ELF-1 (cell line): ENCODE measurements at places on chromosomes 1 and 21.

DNA sequence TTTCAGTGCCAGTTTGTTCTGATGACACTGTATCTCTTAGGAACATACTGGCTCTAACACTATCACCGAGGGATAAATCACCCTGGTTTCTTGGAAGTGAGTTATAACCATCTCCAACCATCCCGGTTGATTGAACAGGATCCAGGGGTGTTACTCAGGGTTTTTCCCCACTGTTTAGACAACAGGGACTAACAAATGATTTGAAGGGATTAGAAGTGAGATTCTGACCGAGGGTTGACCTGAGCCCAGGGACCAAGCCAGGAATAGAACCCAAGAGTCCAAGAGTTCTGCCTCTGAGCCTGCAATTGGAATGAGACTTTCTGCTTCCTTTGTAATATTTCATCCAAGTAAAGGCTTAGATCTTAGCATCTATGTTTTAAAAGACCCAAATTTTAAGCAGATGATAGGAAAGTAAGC is 154.0 kb downstream of the DHRS3 start:
- DNase-seq, result no peak

GRCh38 chr1:201465698-201466290 is 3.2 kb downstream of the PHLDA3 start:
- no peak for DNase-seq

GRCh38 chr1:47436979-47437446 is 831 bp upstream of the FOXD2 start:
- DNase-seq, result no peak

- DNase-seq, result peak; percentile 41
Measured at GRCh38 chr1:93079685-93080141, 630 bp downstream of the MTF2 start.

DNA sequence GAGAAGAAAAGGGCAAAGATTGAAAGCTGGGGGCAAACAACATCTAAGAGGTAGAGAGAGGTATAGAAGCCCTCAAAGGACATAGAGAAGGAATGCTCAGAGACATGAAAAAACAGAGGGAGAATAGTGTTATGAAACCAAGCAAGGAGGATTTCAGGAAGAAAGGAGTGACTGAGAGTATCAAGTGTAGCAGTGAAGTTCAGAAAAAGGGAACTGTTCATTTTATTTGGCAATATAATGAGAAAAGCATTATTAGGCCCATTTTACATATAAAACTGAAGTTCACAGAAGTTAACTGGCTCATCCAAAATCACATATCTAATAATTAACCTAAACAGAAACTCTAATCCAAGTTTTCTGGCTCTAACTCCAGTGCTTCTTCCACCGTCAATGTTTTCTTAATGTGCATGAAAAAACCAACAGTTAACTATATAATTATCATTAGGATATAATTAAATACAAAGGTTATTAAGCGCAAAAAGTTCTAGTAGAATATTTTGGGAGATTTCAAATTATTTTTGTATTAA is 17.7 kb downstream of the NEXN start:
- DNase-seq, result no peak

DNA sequence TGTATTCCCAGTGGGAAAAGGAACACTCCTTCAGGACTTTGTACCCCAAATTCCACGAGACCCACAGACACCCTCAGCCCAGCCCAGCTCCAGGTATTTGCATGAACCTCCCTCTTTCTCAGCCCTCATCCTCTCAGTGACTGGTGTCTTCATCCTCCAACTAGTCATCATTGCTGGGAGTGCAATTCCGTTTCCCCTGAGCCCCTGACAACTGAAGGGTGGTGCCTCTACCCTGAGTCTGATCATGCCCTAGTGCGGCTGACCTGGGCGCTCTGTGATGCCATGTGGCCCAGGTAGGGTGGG is 3.8 kb upstream of the ZNF692 start:
- DNase-seq, result no peak

- peak; percentile 85 for DNase-seq
Measured at GRCh38 chr1:52141513-52142219, at the start of gene ZFYVE9. ZFYVE9 (plus strand) TSS chr1:52142089; CDS start chr1:52233207, 91,118 bp downstream.

DNA sequence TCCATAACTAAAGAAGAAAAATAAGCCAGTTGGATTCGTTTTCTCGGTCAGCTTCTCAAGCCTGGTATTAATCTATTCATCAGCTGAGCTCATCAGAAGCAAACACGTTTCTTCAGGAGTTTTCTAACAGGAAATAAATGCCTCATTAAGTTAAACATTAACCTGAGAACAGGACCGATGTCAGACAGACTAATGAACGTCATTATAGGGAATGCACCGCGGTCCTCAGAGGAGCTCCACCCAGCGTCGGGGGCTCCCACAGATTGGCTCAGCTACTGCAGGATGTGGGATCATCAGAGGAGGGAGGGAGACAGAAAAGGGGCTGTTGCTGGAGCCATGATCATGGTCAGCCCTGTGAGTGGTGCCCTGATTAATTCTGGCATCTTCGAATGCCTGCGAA is 615.4 kb downstream of the PTPRU start:
- DNase-seq, result no peak

- no peak for DNase-seq
Measured at GRCh38 chr1:193960499-193960898, 774.1 kb upstream of the B3GALT2 start.

DNA sequence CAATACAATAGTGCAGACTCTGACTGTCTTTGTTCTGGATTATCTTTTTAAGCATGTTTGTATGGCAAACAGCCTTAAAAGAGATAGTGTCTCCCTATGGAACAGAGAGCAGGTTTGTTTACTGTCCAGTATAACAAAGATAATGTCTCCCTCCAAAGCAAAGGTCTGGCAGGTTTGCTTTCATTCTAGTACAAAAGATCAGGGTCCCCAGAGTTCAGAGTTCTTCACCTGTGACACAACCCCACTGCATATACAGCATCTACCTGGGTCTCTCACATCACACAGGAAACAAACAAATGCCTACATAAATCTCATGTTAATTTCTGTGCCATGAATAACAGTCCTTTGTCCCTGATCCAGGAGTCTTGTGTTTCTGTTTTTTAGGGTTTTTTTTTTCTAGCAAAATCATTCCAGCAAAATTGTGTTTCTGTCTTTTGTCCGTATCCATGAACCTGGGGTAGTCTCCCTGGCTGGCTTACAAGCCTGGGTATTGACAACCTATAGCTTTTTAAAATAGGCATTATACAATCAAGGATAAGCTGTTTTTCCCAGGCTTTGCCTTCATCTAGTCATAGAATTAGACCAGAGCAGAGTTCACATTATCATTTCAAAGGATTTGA is 89.4 kb upstream of the PTBP2 start:
- no peak for DNase-seq

DNA sequence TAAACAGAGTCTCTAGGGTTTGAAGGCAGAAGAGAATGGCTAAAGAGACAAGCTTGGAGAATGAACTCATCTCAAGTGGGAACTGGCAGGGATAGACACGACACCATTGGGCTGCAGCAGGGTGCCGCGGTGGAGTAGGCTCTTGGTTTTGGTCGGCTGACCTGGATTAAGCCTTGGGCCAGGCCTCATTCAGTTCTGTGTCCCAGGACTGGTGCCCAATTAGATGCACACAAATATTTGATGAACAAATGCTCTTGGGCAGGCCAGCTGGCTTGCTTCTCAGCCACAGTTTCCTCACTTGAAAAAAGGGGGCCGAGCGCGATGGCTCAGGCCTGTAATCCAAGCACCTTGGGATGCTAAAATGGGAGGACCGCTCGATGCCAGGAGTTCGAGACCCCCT is 53.4 kb upstream of the CITED4 start:
- DNase-seq, result no peak

DNA sequence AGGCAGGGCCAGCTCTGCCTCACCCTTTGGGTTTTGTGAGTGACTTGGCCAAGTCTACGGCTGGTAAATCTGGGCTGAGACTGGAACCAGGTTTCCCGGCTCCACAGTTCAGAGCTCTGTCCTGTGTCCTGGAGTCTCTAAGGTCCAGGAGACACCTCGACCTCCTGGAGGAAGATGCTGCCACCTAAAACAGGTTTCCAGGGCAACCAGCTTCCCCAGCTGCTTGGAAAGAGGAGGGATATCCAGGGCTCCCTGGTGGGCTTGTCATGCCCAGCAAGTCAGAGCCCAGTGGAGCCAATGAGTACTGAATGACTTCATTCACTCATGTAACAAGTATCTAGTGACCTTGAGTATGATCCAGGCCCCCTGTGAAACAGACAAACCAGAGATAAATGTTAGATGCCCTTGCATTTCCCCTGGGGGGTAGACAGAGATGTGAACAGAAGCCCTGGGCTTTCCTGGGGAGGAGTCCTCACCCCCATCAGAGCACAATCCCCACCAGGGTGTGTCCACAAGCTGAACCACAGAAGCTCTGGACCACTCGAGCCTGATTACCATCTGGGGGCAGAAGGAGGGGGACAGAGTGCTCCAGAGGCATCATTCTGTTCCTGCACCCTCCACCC is 181.2 kb upstream of the RAB4A start:
- DNase-seq, result no peak

- DNase-seq, result peak; percentile 47
Measured at GRCh38 chr1:46205791-46206190, 2.7 kb downstream of the LURAP1 start.

DNA sequence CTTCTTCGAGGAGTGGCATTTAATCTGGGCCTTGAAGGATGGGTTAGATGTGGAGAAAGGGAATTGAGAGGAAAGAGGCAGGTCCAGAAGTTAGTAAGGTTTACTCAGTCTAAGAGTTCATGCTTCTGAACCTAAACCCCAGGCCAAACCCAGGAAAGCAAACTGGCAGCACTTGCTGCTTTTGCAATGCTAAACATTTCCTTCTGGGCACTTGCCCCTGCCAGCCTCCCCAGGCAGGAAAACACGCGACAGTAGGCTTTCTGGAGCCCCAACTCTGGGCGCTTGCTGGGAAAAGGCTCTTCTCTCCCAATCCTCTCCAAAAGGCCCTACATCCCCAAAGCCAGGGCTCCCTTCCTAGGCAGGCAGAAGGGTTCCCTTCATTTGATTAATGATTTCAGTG is 2.5 kb downstream of the OLFML2B start:
- DNase-seq, result no peak
